Right ventricle myocardium superior (tissue), 1 donor: ENCODE measurements at places on chromosomes 2 and 18. TPM values are rescaled to one million over a fixed set of nuclear protein-coding genes. Genes with fewer than 3 reads are reported as not detected.

- DNase-seq, result no peak
These were observed 65.4 kb downstream of the IKZF2 start for GRCh38 chr2:213086050-213086449.

- no peak for DNase-seq
These were observed 9.9 kb downstream of the COL3A1 start for GRCh38 chr2:188984065-188984491.

DNA sequence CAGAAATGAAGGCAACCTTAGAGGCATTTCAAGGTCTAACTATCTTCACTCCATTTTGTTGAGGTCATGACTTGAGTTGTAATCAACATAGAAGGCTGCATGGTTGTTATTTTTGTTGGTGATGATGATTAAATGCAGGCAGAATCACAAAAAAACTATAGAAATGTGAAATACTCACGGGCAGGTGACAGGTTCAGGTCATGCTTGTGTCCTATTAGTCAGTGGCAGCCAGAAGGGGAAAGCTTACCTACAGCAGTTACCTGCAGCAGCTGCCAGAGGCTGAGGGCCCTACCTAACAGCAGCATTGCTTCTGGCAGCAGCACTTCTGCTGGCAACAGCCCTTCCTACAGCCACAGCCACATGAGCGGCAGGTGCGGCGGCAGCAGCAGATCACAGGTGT lies 394 bp downstream of the SCYGR3 start:
- no peak for DNase-seq

GRCh38 chr2:173216668-173217067 lies 138.0 kb upstream of the CDCA7 start:
- no peak for DNase-seq

GRCh38 chr2:127645395-127646291 lies at the start of gene GPR17:
Gene GPR17, plus strand, starts transcription at chr2:127646153. Its CDS starts 4,583 bp downstream, at chr2:127650736.
- DNase-seq, result peak; percentile 38

SLC9A2 gene
- not detected for total RNA-seq
